ENCODE measurements at places on chromosomes 1 and 21. TPM values are rescaled to one million over a fixed set of nuclear protein-coding genes. Genes with fewer than 3 reads are reported as not detected.

DNA sequence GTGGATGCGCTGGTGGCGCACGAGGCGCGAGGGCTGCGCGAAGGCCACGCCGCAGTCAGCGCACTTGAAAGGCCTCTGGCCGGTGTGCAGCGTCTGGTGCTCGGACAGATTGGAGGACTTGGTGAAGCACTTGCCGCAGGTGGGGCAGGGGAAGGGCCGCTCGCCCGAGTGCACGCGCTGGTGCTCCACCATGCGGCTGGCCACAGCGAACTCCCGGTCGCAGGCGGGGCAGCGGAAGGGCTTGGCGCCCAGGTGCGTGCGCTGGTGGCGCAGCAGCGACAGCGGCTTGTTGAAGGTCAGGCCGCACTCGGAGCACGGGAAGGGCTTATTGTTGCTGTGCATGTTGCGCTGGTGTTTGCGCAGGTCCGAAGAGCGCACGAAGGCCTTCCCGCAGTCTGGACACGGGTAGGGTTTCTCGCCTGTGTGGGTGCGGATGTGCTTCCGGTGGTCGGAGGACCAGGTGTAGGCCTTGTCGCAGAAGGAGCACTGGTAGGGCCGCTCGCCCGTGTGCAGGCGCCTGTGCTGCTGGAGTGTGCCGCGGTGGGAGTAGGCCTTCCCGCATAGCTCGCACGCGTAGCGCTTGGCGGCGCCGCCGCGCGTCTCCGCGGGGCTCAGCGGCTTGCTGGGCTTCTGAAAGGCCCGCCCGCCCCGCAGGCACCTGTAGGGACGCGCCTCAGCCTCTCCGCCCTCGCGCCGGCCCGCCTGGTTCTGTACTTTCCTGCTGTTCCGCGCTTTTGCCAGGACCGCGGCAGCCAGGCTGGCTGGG, 4.7 kb downstream of the ZNF648 start:
- DNase-seq: no peak

DNA sequence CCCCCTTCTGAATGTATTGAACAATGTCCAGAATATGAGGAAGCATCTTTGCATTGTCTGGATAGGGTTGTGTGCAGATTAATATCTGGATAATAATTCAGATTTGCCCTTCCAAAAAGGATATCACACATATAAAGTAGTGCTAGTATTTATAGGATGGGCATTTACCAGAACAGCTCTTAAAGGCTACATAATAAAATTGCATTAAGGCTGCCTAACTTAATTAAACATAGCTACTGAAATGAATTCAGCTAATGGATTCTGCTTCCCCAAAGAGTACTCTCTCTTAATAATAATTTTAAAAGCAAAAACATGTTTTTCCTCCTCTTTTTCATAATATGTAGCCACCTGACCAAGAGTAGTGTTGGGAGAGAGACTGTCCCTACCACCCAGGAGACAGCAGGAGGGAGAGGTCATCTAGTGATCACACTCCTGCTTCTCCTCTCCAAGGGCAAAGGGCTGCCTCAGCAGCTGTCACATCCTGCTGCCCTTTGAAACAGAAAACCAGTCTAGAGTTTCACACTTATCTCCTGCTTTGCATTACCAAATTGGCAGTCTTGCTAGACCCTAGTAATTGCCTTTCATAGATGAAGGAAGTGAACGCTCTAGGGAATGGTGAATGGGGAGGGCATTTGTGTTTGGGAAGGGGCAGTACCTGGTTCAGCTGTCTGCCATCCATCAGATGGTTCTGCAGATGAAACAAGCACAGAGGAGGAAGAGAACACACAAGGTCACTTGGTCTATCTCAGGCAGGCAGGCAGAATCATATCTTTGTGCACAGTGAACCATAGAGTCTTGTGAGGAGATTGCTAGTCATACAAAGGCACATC, 29.3 kb upstream of the DDAH1 start:
- no peak for DNase-seq

DNA sequence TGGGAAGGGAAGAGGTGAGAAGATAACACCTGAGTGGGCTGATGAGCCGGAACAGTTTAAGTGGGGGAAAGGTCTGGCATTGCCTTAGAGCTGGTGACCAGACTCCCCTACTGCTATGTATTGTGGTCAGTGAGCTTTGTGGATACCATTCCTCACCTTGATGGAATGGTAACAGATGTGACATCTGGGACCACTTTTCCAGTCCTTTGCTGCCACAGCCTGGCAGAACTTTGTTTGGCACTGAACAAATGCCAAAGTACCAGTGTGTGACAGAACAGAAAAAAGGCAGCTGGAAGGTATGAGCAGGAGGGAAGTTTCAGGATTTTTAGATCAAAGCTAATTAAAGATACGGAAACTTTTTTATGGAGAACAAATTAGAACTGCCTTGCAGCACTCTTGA, 6.2 kb downstream of the MED8 start:
- DNase-seq: no peak

Gene PSMA5
- total RNA-seq: 49.7 TPM

DNA sequence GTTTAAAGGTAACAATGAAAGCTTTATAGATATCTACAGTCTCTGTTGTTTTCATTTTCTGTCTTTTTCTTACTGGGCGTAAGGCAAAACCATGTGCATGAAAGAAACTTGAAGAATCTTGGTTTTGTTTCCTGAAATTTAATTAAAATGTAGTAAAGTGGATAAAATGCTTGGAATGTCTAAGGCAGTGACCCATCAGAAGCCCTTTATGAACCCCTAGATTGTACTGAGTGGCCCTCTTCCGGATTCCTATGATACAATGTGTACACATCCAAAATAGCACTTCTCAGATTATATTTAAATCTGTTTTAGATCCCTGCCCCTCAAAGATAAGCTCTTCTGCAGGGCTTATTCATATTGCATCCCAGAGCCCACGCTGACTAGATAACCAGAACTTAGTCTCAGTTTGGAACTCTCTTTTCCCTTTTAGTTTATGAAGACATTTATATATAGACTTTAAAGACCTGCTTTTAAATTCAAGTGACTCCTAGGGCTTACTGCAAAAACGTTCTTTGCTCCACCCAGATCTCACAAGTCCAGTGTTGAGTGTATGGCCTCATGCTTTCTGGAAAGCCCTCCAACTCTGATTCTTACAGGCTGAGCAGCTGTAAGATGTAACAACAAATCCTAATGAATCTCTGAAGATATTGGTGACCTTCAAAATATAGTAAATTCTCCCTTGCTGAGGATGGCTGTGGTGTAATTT, 142.9 kb downstream of the LRRC7 start:
- DNase-seq: no peak

DNA sequence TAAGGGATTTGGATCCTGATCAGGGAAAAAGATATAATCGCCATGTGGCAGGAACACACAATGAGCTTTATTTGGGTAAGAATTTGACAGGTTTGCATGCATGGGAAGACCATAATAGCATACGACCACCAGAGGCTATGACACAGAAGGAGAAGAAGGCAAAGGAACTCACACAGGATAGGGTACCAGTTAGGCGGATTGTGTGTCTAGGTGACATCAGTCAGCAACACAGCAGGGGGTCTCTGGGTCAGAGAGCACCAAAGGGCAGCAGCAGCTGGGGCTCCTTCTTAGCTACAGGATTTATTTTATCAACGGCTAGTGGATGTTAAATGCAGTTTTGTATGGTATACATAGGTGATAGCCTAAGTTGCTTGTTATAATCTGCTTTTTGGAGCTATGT, 551.3 kb downstream of the KCNT2 start:
- DNase-seq: no peak

GRCh38 chr1:57966751-57967406, 543.0 kb upstream of the DAB1 start:
- DNase-seq: no peak

Gene NECTIN4
- total RNA-seq: under 0.01 TPM

Measured in dermis microvascular lymphatic vessel endothelial cell (primary cell).